ENCODE measurements at places on chromosomes 12 and 14.
A peak's percentile ranks its signal among the peaks of the same experiment; 100 is the strongest.

DNA sequence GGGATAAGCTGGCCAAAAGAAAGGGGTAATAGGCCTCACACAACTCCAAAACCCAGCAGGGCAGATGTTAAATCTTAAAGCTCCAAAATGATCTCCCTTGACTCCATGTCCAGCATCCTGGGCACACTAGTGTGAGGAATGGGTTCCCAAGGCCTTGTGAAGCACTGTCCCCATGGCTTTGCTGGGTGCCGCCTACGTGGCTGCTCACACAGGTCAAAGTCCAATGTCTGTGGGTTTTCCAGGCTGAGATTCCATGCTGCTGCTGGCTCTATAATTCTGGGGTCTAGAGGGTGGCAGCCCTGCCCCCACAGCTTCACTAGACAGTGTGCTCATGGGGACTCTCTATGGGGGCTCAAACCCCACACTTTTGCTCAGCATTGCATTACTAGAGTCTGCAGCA is 145.3 kb upstream of the GRIN2B start:
- no peak overlapping the region for H3K4me3 ChIP-seq
- H3K36me3 ChIP-seq, result peaks cover 13% of the 10 kb centered on the region
- H3K27me3 ChIP-seq, result peaks cover 2% of the 10 kb centered on the region
- no peak for DNase-seq
- no peak overlapping the region for H3K27ac ChIP-seq

- H3K4me1 ChIP-seq, result peaks cover 4% of the 10 kb centered on the region
- H3K4me3 ChIP-seq, result no peak overlapping the region
- no peak overlapping the region for H3K27ac ChIP-seq
- H3K36me3 ChIP-seq, result peaks cover 8% of the 10 kb centered on the region
- peak; percentile 6 for DNase-seq
- peaks cover 2% of the 10 kb centered on the region for H3K27me3 ChIP-seq
Observed at GRCh38 chr14:101499080-101499479, 62.2 kb upstream of the DIO3 start.

DNA sequence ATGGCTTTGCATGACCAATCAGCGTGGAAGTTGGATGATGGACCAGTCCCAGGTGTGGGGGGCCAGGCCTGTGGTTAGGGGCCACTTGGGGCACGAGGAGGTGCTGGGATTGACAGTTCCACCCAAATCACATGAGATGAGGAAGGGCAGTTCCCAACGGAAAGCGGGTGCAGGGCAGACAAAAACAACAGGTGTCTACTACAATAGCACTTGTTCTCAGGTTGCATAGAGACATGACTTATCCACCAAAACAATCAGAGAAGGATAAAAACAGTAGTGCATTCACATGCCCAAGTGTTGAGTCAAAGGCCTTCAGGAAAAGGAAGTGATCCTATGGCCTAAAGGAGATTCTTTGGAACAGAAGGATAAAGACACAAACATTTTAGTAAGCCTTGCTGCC is 14.6 kb upstream of the EIF2B2 start:
- H3K36me3 ChIP-seq, result no peaks in the 10 kb centered on the region
- H3K4me3 ChIP-seq, result no peak overlapping the region
- H3K27me3 ChIP-seq, result peaks cover 2% of the 10 kb centered on the region
- no peak overlapping the region for H3K27ac ChIP-seq

GRCh38 chr14:69055125-69055524 is 76.0 kb upstream of the ACTN1 start:
- peaks cover 11% of the 10 kb centered on the region for H3K36me3 ChIP-seq
- no peak overlapping the region for H3K27ac ChIP-seq
- peaks cover 11% of the 10 kb centered on the region for H3K4me1 ChIP-seq
